ENCODE measurements at places on chromosomes 2 and 18.
A peak's percentile ranks its signal among the peaks of the same experiment; 100 is the strongest.

GRCh38 chr18:73947180-73947921 lies 200.3 kb downstream of the FBXO15 start:
- no peak for DNase-seq

DNA sequence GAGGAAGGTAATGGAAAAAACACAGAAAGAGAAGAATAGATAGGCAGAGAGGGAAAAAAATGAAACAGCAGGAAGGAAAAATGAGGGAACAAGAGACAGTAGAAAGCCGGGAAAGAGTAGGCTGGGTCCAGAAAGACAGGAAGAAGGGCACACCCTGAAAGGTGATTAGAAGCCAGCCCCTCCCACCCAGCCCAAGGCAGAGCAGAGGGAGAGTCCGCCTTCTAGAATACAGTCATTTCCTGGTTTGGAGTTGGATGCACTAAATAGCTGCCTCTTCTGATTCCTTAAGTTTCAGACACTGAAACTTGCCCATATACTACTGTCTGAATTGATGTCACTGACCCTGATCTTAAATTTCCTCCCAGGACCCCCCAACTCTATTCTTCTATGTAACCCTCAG lies 17.9 kb upstream of the DSG3 start:
- DNase-seq, result no peak

GRCh38 chr2:167345559-167345958 lies 457.3 kb downstream of the XIRP2 start:
- DNase-seq, result no peak

GRCh38 chr2:3246928-3247714 lies 130.5 kb downstream of the EIPR1 start:
- DNase-seq, result no peak

- no peak for DNase-seq
Measured at GRCh38 chr2:114001152-114001551, 111.3 kb downstream of the ACTR3 start.

GRCh38 chr2:95018301-95018700 lies 7.2 kb upstream of the MAL start:
- no peak for DNase-seq

DNA sequence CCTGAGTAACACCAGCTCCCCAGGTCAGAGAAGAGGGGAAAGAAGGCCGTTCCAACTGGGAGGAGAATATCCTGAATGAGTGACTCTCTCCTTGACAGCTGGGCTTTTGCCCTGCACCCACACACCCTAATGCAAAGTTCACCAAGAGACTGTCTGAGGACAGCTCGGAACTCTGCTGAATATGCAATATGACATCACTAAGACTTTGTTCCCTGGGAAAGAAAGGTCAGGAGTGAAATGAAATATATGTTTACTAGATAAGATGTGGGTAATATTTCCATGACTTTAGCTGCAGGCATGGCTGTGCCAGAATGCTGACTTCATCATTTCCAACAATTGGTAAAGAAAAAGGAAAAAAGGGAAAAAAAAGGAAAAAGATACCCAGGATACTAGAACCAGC lies 488.2 kb upstream of the RAB6C start:
- DNase-seq, result no peak

DNA sequence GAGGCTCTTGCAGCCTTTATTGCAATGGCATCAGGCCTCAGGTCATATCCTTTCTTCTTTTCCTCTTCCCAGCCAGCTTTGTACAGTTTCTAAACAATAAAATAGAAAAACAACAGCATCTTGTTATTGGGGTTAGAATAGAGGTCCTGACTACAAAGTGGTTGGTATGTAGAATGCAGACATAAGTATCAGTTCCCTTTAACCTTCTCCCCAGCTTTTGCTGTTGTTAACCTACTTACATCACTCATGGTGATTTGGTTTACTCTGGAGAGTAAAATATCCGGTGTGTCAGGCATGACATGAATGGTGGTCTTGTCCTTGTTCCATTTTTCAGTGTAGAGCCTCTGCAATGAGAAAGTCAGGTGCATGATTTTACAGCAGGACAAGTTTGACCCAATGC lies 69.8 kb downstream of the NEB start:
- DNase-seq, result no peak

GRCh38 chr2:51734115-51734514 lies 702.2 kb upstream of the NRXN1 start:
- DNase-seq, result no peak

- no peak for DNase-seq
Measured at GRCh38 chr2:132419941-132420340, 3.3 kb downstream of the GPR39 start.

- DNase-seq, result peak; percentile 19
Measured at GRCh38 chr2:55014962-55015939, 35.0 kb downstream of the RTN4 start.

- no peak for DNase-seq
Measured at GRCh38 chr18:21735452-21736015, 5.1 kb upstream of the MIB1 start.

- DNase-seq, result no peak
Measured at GRCh38 chr2:160876029-160876428, 284.2 kb upstream of the TANK start.

- DNase-seq, result no peak
Measured at GRCh38 chr2:214034417-214034816, 376.4 kb upstream of the VWC2L start.

- no peak for DNase-seq
Measured at GRCh38 chr2:116145031-116145430, 1669.5 kb upstream of the DDX18 start.

DNA sequence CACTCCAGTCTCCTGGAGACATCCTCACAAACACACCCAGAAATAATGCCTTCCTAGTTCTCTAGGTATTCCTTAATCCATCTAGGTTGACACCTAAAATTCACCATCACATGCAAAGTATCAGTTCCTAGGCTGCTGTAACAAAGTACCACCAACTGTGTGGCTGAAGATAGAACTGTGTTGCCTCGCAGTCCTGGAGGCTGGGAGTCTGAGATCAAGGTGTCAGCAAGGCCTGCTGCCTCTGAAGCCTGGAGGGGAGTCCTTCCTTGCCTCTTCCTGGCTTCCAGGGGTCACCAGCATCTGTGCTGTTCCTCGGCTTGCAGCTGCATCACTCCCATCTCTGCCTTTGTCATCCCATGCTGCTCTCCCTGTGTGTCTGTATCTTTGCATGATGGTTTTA lies 36.3 kb upstream of the TMEM131 start:
- DNase-seq, result no peak

- no peak for DNase-seq
Measured at GRCh38 chr2:130756874-130757668, 1.7 kb downstream of the AMER3 start.

DNA sequence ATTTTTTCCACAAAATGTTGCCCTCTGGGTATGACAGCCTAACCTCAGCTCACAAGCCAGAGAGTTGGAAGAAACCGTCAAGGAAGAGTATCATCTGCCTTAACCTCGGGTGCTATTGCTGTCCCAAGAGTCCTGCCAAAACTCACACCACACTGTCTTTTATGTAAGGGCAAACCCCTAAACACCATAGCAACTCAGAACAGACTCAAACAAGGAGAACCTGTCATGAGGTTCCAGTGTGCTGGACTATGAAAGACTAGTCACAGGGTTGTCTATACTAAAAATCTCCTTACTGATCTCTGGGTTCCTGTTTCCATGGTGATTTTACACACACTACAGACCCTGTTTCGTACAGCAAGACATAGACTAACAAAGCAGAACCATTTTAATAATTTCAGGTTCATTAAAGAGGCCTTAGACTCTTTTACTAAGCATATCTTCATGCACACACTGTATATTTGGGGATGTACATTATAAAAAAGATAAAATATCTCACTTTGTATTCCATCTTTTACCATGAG lies 159.8 kb downstream of the PKP4 start:
- no peak for DNase-seq

DNA sequence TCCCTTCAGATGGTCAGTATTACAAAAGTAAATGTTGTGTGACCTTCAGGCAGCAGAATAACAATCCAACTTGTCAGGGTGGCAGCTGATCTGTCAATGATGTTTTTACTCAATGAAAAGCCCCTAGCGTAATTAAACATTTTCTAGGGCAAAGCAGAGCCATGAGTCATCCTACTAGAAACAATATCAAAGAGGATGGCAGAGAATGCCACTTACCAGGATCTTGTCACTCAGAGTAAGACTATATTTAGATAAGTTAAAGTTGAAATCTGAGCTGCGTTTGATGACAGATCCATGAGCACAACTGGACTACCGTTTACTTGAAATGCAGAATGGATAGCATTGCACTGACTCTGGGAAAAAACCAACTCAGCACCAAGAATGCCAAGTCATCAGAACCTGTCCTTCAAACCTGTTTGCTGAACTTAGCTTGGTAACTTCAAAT lies 612.6 kb upstream of the ACVR2A start:
- no peak for DNase-seq

- DNase-seq, result no peak
Measured at GRCh38 chr2:15752552-15753232, 161.0 kb downstream of the DDX1 start.

GRCh38 chr2:150787353-150788093 lies 300.1 kb upstream of the RND3 start:
- DNase-seq, result no peak

- no peak for DNase-seq
Measured at GRCh38 chr2:126730655-126731054, 74.7 kb downstream of the GYPC start.
